GM23338 (cell line): ENCODE measurements at places on chromosomes 16 and 17.

- DNase-seq: peak; percentile 21
Measured at GRCh38 chr17:15909481-15909991, 35.4 kb upstream of the ADORA2B start.

DNA sequence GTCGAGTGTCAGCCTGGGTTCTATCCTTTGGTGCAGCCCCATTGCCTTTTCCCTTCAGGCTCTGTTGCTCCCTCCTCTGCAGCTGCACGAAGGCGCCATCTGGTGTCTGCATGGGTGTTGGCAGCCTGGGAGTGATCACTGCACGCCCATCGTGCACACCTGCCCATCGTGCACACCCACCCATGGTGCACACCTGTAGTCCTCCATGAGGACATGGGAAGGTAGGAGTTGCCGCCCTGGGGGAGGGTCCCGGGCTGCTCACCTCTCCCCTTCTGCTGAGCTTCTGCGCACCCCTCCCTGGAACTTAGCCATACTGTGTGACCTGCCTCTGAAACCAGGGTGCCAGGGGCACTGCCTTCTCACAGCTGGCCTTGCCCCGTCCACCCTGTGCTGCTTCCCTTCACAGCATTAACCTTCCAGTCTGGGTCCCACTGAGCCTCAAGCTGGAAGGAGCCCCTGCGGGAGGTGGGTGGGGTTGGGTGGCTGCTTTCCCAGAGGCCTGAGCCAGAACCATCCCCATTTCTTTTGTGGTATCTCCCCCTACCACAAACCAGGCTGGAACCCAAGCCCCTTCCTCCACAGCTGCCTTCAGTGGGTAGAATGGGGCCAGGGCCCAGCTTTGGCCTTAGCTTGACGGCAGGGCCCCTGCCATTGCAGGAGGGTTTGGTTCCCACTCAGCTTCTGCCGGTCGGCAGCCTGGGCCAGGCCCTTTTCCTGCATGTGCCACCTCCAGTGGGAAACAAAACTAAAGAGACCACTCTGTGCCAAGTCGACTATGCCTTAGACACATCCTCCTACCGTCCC lies 2.9 kb downstream of the CTRL start:
- DNase-seq: peak; percentile 89

DNA sequence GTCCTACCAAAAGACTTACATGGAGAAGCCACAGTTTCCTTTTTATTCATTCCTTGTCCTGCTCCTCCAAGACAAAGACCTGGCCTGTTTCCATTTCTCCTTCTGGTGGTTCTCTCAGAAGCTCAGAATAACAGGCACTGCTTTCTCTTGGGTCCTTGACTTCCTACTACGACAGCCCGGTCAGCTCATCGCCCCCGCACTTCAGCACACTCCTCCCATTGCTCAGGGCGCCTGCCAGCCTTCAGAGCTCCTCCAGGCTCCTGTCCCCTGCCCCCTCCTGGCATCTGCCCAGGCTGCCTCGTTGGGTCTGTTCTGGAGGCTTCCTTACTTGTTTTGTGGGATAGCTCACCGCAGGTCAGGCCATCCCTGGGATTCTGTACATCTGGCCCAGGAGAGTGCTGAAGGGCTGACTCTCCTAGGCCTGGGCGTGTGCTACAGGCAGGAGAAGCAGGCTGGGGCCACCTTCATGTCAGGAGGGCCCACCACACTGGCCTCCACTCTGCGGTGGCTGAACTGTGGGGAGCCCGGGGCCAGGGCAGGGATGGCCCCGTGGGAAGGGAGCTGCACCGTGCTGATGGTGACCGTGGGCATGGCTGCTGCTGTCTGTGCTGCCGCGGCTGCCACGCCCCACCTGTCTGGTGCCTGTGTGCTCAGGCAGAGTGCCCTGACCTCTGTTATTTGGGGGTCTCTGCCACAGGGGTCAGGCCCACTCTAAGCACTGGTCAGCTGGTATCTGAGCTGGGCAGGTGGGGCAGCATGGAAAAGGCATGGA lies 17.7 kb downstream of the TCF25 start:
- no peak for DNase-seq

DNA sequence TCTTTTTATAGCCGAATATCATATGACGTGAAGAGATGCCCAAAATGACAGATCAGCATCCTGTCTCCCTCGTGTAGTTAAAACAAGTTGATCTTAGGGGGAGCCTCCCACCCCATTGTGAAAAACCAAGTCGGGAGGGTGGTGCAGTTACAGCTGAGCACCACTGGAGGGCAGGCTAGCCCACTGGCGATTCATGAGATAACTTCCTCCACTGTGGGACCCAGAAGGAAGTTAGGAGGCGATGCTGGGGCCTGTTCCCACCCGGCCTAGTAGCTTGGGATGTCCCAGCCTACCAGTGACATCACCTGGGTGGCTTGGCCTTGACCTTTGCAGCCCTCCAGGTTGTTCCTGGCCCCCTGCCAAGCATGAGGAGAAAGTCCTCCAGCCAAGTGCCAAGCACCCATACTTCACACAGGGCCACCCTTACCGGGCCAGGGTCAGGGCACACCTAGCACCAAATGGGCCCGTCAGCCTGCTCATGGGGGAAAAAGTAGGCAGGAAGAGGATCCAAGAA lies 8.1 kb upstream of the CPNE2 start:
- DNase-seq: peak; percentile 90

GRCh38 chr17:888998-889441 lies 90.6 kb downstream of the NXN start:
- DNase-seq: no peak

DNA sequence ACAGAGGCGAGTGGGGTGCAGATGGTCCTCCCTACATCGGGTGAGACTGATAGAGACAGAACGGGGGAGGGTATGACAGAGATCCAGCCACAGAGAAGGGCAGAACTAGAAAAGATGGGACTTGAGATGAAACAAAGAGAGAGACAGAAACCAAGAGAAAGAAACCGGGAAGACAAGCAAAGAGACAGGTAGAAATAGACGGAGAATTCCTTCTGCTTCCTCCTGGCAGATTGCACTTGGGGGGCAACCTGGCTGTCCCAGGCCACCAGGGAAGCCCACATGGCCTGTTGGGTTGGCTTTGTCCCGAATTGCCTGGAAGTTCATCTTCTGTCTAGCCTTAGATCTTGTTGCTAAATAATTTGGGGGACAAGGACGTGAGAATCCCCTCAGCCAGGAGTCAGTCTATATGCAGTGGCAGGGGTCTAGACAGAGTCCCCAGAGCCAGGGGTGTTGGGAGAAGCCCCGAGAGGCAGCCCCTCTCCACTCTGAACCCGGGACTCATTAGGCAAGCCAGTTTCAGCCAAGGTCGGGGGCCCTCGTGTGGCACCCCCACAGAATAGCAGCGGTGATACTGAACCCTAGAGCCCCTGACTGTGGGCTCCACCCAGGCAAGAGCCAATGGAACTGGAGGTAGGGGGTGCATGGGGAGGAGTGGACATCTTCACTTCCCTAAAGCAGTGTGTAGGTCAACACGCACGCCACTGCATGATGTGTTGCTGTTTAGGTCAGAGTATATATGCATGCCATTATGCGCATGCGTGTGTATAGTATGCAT lies 627 bp upstream of the TSPOAP1 start:
- DNase-seq: peak; percentile 77

DNA sequence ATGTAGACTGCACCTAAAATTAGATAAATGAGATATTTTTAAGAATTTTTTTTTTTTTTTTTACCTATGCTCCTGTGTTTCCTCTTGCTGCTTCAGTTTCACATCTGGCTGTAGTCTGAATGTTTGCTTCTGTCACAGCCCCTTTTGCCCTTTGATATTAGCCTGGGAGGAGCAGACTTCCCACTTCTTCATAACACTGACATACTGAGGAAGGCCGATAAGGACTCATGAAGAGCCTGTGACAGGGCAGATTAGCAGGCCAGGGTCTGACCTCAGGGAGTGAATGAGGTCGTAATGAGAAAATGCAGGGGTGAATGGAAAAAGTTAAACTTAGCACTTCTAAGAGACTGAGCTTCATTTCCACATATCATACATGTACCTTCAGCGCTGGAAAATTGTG lies at the start of gene SLFN14:
Gene SLFN14 (minus strand): TSS at position 117 of the 400 bp plus-strand sequence. CDS start 2,757 bp downstream, outside the sequence.
- DNase-seq: no peak

GRCh38 chr17:59830007-59830630 lies 62.6 kb downstream of the TUBD1 start:
- DNase-seq: no peak

DNA sequence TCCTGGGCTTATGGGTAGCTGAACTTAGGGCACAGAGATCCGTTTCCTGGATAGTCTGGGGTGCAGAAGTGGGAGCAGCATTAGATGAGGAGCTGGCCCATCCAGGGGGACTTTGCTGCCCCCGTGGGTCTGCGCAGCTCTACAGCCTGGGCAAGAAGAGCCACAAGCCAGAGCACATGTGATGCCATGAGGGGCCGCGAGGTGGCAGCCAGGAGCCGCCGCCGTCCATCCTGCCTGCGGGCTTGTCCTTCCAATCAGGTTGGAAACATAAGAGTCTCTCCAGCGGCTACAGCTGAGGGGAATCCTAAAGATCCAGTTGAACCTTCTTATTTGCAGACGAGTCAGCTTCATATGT lies 21.9 kb downstream of the C1QTNF1 start:
- DNase-seq: peak; percentile 87

DNA sequence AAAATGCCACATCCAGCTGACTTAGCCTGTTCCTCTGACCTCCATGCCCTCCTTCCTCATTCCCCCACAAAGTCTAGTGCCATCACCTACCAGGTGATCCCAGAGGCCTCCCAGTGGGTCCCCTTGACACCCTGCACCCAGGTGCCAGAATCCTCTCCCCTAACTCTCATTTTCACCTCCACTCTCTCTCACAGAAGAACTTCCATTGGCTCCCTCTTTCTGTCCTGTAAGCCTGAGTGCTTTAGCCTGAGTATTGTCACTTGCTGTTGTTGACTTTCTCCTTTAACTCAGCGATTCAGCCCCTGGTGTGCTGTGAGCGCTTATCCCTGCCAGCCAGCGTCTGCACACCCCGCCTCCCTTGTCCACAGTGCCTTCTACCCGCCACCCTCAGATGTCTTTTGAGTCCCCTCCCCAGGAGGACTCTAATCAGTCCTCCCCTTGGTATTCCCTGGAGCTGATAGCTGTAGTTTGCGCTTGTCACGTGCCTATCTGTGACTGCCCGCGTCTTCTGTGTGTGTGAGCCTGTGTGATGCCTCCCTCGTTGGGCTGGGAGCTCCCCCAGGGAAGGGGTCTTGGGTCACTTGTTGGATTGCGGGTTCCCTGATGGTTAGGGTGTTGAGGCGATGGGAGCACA lies 31.9 kb downstream of the ARHGAP23 start:
- DNase-seq: no peak

DNA sequence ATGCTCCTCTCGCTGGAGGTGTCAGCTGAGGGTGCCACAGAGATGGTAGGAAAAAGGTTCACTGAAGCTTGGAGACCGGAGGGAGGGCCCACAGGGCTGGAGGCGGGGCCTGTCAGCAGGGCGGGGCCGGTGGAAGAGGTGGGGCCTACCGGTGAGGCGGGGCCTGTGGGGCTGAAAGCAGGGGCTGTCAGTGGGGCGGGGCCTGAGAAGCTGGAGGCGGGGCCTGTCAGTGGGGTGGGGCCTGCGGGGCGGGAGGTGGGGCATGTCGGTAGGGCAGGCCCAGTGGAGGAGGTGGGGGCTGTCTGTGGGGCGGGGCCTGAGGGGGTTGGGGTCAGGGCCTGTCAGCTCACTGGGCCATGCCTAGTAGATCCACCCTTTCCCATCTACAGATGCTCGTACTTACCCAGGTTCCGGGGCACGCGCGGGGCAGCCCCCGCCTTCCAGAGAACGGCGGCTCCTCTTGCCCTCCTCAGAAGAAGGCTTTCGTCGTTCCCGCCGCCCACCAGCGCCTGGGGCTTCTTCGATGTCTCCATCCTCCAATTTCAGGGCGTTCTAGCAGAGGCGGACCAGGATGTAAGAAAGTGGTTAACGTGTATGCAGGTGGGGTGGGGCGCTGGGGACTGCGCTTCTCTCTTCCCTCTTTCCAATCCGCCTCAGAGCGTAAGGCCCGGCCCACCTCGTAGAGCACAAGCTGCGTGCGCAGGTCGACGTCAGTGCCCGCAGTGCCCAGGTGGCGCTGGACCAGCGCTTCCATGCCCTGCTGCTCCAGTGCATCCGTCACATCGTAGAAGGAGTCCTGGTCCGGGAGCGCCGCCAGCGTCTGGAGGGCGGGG lies 9.8 kb downstream of the TMEM208 start:
- peak; percentile 90 for DNase-seq

DNA sequence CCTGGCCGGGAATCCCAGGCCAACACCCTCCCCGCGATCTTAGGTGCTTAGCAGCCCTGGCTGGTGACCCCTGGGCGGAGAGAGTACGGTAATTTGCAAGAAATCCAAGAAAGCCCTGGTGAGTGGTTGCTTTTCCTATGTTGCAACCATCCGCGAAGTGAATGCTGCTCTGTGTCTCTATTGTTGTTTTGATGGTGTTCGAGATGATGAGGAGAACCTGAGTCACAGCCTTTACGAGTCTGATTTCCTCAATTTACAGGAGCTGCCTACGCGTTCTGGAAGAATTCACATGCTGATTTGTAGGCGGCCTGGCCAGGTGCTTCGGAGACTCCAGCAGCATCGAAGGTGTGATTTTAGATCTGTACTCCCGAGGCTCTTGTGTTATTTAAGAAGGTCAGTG lies 63.3 kb downstream of the TMEM235 start:
- DNase-seq: no peak

GRCh38 chr17:62656446-62656845 lies 29.0 kb downstream of the MRC2 start:
- no peak for DNase-seq

- DNase-seq: no peak
Measured at GRCh38 chr17:76094046-76094445, 9.5 kb downstream of the EXOC7 start.

- DNase-seq: peak; percentile 95
Measured at GRCh38 chr16:88468275-88469129, 15.4 kb downstream of the ZFPM1 start.

- DNase-seq: no peak
Measured at GRCh38 chr17:76862494-76862893, 5.7 kb upstream of the MGAT5B start.
